Brain (organoid and tissue), 16 donors: ENCODE measurements at places on chromosomes 11 and 22. TPM values are rescaled to one million over a fixed set of nuclear protein-coding genes. Genes with fewer than 3 reads are reported as not detected.

KMT2A gene
- 35.4 TPM for polyA plus RNA-seq

TSSK2 gene
- not detected for polyA plus RNA-seq

COA4 gene
- polyA plus RNA-seq = 68.0 TPM

LDLRAD3 gene
- 28.5 TPM for polyA plus RNA-seq

IL10RA gene
- polyA plus RNA-seq = 2.6 TPM

RASD2 gene
- polyA plus RNA-seq = 27.4 TPM

NRIP3 gene
- 9.2 TPM for polyA plus RNA-seq

MRPL23 gene
- 66.2 TPM for polyA plus RNA-seq

ZNF70 gene
- polyA plus RNA-seq = 1.6 TPM

CBLIF gene
- not detected for polyA plus RNA-seq
